ENCODE measurements at places on chromosomes 4 and X.

GRCh38 chrX:2828959-2829411 is 255 bp downstream of the GYG2 start:
- no peak for DNase-seq

DNA sequence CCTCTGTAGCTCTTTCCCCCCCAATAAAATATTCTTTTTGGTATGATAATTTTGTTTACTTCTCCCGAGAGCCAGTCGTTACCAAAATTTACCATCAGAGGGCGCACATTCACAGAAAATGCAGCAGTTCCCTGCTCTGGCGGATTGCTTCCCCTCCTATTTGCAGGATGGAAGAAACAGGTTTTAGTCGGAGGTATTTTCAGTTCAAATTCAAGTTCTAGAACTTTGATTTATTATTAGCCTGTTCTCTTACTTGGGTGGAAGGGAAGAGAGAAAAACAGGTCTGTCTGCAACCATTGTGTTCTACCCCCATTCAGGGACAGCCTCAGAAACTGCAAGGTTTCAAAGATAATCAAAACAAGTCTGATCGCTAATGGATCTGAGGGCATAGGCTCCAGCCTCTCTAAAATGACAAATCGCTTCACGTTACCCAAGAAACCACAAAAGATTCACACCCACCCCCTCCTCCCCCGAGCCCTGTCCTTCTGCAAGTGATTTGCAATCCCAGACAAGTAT is 263.8 kb upstream of the RPS6KA3 start:
- peak; percentile 54 for DNase-seq

- DNase-seq, result no peak
These were observed 70.7 kb downstream of the PPP3CA start for GRCh38 chr4:101276661-101277060.

DNA sequence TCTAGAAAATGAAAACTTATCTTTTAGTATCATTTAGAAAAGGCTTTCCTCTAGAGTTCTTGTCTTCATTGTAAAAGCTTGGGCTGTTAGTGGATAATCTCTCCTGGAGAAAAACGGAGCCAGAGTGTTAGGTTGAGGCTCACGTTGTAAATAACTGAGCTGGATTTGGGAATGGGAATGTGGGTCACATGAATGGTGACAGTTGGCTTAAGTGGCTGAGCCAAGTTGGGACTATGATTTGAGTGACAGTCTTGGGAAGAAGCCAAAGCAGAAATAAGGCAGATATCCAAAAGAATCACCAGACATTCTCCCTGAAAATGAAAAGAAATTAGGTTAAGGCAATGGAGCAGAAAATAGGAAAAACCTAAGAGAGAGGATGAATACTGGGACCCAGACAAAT is 33.6 kb upstream of the PDGFC start:
- DNase-seq, result no peak

DNA sequence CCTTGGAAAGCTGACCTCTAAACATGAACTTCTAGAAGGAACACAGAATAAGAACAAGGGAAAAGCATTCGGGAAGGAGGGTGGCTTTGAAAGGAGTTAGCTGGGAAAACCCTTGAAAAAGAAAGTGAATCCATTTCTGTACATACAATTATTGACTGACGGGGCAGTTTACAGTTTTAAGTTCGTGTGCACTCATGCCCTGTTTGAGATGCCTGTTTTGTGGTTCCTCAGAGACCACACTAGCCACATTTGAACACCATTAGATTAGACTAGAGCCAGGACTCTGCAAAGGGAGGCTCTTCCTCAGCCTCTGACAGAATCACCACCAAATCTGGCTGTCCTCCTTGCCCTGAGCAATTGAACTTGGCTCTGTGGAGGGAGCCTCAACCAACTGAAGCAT is 158.3 kb downstream of the PALLD start:
- no peak for DNase-seq

GRCh38 chrX:40736170-40736505 is 796 bp upstream of the MED14 start:
- DNase-seq, result no peak

DNA sequence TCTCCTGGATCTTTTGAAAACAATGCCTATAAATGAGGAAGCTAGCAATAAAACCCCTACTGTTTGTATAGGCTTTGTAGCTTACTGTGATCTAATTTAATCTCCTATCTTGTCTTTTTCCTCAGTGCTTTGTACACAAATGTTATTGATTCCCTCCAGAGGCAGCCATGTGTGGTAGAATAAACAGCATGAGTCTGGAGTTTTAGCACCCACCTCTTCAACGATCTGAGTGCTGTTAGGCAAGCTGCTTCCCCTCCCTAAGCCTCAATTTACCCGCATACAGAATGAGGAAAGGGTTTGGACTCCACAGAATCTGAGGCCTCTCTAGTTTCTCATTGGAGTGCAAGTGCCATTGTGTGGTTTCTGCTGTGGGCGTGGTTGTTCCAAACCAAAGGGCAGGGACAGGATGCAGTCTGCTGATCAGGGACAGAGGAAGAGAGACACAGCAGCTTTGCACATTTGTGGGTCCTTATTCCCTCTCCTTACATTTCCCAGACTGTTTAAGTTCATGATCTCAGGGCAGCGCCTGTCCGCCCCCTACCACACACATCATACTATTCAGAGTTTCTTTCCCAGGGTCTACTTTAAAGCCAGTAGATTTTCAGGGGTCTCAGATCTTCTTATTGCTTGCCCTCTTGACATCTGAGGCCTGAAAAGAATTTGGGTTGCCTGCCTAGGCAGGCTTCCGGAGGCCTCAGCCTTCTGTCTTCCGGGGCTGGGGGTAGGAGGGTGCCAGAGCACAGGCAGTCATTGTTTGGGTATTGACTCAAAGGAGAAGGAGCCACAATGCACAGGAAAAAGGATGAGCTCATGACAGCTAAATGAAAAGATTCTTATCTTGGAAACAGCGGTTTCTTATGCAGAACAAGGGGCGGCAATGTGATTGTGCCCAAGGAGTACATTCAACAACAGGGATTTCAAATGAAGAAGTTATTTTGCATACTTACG is 114.9 kb upstream of the TEX13D start:
- peak; percentile 64 for DNase-seq

DNA sequence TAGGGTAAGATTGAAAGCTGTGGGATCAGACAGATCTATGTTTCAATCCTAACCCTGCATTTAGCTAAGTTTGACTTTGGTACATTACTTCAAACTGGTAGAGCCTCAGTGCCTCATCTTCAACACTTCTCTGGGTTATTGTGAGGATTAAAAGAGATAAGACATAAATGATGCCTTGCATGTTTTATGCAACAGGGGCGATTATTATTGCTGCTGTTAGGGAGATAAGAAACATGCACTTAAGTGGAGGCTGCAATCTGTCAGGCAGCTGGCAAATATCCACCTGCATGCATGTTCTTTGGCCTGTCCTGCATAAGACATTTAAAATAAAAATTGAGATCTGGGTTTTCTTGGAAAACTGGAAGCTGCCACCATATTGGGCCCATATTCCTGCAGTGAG is 24.6 kb downstream of the UNC5C start:
- DNase-seq, result no peak

- no peak for DNase-seq
These were observed 64.4 kb upstream of the ENPEP start for GRCh38 chr4:110411574-110412011.

DNA sequence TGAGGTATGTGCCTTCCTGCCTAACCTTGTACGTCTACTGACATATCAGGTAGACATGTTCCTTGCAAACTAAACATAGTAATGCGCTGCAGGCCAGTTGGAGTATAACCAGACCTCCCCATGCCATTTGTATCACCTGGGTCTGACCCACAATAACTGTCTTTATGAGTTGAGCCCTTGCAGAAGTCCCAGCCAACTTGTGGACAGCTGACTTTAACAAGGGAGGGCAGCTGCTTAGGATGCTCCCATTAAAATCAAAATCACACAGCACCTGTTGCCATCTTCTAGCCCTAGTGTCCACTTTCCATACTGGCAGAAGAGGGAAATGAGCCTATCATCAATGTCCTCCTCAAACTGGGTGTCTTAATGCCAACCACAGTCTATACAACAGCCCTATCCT is 41.6 kb downstream of the KANTR start:
- no peak for DNase-seq

DNA sequence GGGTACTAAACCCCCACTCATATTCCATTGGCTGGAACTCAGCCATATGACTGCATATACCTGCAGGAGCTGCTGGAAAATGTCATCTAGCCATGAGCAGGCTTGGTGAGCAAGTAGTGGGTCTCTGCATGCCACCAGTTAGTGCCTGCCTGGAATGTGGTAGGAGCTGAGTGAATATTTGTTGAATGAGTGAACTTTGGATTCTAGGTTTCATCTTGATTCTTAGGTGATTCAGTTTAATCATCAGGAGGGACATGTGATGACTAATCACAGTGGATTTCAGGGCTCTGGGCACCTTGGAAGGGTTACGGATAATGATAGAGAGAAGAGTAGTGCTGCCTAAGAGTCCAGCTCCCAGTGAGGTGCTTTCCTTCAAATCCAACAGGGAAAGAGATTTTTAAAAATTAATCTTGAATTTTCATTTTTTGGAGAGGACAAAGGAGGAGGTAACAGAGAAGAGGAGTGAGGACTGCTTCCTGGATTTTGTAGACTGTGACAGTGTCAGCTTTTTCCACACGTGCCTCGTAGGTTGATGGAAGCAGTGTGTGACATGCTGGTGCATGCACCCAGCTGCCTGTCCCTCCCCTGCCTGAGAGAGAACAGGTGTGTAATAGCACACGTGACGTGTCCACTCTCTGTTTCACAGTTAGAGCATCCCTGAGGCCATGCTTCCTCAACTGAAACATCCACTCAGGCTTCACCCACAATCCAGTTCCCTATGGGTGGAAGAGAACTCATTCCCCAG is 30.4 kb downstream of the NHS start:
- DNase-seq, result no peak

All from CD4-positive, alpha-beta T cell treated with Interleukin-12 subunit alpha and Interleukin-12 subunit beta, for 1 hour (primary cell).